ENCODE measurements at places on chromosomes 4 and X.

GRCh38 chr4:74376888-74377483, 12.0 kb downstream of the EREG start:
- no peak for DNase-seq

DNA sequence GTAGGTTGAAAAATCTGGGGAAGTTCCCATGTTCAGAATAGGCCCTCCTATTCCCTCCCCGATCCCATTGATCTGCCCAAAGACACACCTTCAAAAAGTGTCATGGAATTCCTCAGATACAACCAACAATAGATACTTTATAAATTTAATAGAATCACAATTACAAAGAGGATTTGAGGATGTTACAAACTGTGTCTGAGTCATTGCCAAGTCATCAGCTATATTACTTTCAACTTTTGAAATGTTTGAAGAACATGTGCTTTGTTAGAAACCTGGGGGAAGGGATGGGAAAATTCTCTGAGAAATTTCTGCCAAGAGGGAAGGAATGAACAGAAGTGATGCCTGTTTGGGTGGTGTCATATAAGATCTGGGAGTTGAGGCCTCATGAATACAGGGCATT, 46.7 kb downstream of the KCNIP4 start:
- DNase-seq = no peak

DNA sequence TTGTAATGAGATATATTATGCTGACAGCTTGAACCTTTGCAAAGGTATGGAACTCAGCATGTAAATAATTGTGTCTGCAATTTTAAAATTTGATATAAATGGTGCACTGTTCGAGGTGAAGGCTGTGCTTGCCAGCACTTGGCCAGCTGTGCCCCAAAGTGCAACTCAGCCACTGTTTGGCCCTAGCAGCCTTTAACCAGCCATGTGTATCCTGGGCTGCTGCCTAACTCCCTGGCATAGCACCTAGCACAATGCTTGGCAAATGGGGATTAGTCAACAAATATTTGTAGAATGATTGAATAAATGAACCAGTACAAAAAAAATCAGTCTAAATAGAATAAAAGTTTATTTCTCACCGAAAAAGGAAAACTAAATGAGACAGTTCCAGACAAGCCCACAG, 83.8 kb upstream of the ZIC3 start:
- DNase-seq = no peak

DNA sequence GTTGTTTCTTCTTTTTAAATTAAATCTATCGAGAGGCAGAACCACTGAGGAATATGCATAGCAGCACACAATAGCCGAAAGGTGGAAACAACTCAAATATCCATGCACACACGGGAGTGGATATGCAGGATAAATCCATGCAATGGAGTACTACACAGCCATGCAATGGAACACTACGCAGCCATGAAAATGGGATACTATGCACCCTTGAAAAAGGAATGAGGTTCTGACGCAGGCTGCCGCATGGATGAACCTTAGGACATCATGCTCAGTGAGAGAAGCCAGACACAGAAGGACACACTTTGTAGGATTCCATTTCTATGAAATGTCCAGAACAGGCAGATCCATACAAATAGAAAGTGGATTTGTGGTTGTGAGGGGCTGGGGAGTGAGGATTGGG, 18.4 kb upstream of the P2RY8 start:
- DNase-seq = no peak

GRCh38 chr4:14607578-14607977, 394.7 kb upstream of the CPEB2 start:
- no peak for DNase-seq

DNA sequence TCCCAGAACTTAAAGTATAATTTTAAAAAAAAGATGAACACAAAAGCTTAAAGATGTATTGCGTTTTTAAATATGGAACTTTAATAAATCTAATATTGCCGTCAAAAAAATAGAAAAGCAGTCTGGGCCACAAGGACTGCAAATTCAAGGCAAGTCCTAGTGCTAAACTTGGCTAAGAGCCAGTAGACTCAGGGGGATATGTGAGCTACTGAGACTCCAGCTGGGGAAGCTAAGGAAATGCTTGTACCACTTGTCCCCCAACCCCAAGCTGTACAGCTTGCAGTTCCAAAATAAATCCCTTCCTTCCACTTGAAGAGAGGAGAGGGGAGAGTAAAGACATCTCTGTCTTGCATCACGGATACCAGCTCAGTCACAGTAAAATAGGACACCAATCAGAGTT, 290.8 kb upstream of the FGF13 start:
- DNase-seq = no peak

DNA sequence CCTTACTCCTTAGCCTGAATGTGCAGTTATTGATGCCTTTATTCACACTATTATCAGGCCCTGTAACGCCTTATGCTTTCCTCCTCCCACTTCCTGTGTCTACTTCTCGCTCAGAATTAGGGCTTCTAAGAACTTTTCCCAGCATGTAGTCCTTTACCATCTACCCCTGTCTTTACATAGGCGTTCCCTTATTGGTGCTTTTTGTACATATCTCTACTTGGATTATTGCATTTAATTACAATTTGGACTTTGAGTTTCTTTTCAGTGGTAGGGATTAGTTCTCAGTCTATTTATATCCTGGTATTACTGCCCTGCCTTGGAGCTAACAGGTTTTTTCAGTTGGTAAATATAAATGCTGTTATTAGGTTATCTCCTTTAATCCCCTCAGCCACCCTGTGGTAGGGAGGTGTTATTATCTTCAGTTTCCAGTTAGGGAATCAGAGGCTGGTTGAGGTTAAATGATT, 84.0 kb downstream of the RBPJ start:
- DNase-seq = no peak

DNA sequence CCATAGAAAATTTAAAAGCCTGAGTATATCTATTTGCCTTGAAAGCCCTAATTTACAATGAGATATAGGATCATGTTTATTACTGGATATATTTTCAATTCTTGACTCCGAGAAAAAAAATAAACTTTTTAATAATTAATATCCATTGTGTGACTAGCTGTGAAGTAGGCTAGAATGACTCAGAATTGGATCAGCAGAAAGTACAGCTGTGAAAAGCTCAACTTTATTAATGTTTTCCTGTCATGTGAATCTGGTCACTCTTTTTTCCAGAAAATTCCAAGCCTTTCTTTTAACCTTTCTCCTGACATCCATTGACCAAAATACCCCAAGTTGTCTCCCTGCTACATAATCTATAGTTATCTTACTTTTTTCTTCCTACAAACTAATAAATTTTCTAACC, 171.8 kb upstream of the PACRGL start:
- no peak for DNase-seq

GRCh38 chr4:150782311-150782710, 200.4 kb downstream of the MAB21L2 start:
- no peak for DNase-seq

DNA sequence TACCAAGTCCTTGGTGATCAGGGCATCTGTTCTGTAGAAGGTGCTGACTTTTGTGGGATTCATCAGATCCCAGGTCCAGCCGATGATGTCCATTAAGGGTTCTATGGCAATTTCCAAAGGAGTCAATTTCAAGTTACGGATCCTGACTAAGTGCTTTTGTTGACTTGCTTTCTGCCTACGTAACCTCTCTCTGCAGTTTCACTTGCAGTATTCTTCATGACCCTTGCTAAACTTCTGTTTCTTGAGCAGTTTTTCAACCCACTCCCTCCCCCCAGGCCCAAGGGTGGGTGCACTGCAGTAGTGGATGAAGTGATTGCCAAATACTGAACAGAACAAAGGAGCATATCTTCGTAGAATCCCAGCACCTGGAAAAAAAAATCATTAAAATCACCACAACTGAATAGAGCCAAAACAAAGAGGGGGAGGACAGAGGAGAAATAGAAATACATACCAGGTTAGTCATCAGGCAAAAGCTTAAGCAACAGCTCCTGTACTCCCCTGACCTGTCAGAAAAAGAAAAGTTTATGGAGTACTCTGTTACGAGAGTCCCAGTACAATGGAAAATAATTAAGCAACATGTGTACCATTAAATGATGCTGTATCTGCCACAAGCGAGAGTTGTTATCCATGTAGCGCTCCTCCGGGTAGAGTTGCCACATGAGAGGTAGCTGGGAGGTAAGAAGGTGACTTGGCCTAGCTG, 5.8 kb downstream of the CMC4 start:
- DNase-seq = no peak

- DNase-seq = no peak
These were observed 75.8 kb downstream of the FAM53A start for GRCh38 chr4:1608196-1608820.

- no peak for DNase-seq
These were observed 41.3 kb upstream of the GPC3 start for GRCh38 chrX:134026565-134027311.

GRCh38 chr4:82437285-82438005, 7.1 kb downstream of the ENOPH1 start:
- DNase-seq = no peak

DNA sequence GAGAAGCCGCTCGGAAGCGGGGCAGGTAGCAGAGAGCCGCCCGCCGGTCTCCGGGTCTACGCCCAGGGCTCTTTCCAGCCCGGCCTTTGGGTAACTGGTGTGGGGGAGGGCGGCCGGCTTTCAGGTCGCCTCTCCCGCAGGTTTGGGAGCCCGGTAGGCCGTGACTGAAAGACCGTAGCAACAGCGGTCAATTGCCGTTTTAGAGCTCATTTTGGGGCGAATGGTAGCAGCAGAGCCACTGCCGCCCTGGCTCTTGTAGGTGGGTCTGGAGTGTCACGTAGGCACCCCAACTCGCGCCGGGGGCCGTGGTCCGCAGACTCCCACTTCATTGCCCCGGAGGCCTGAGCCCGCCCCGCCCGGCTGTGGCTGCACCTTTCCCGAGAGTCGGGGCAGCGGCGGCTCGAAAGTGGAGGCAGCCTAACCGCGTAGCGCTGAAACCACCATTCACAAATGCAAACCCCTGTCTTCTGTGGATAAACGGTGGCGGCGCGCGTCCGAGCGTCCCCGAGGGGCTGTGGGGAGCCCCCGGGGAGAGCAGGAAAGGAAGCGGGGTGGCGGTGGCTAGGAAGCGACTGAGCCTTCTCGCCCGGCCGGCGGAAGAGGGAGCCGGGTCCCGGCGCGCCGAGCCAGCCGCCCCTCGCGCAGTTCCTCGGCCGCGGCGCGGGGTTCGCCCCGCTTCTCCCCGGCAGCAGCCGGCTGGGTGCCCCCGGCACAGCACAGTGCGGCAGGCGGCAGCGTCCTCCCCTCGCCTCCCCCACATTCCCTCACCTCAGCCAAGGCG, 2185.1 kb upstream of the TENM3 start:
- DNase-seq = no peak

DNA sequence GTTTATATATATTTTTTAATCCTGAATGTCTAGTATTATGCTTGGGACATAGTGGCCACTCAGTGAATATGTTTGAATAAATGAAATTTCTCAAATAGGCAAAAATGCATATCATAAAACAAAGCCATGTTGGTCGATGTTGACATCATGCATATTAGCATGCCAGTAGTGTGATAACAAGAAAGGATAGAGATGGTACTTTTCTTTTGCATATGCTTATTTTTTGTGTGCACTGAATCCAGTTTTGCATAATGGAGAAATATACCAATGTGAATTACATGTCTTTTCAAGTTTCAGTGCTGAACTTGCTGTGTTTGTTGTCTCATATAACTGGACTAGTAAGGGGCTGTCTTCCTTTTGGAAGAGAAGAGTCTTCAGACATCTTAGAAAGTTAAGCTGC, 7.5 kb downstream of the CPE start:
- no peak for DNase-seq

DNA sequence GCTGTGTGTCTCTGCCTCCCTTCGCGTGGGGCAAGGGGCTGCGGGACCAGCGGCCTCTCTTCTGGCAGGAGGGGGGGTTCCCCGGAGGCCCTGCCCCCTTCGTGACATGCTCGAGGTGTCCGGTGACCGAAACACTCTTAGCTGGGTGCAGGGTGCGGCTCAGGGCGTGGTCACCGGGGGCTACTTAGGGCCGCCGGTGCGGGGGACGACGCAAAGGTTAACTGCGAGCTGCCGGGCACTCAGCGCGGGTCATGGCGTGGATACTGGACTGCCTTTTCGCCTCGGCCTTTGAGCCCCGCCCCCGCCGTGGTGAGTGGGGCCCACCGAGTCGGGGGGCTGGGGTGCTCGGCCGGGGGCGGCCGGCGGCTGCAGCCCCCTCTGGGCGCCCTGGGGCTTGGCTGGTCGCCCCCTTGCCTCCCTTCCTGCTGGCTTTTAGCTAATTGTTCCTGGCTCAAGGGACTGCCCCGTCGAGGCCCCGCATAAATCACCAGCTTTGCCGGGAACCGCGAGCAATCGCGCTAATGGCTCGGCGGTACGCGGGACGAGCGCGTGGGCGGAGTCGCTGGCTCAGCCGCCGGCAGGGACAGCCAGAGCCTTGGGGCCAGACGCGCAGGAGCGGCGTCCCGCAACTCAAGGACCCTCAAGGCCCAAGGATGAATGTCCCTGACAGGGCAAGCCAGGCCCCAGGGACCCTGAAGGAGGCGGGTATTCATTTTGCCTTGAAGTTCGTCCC, at the start of gene ARHGAP36:
ARHGAP36 (plus strand) TSS at position 211 of the 733 bp plus-strand sequence. CDS start 23,320 bp downstream, outside the sequence.
- DNase-seq = no peak

DNA sequence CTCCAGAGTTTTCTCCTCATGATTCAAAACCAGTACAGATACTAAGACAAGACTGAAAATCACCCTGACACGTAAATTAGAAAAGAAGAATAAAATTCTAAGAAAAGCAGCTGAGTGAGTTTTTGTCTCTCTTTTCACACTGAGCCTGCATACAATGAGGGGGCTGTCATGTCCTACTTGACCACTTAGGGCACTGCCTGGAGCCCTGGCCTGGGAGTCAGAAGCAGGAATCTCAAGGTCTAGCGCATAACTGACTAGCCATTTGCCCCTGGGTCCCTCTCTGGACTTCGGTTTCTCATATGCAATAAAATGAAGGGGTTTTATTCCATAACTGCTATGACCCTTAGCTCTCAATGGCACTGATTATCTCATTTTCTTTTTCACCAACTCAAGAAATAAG, 36.7 kb upstream of the SLC25A4 start:
- DNase-seq = no peak

- DNase-seq = no peak
These were observed 803.9 kb downstream of the C4orf33 start for GRCh38 chr4:129899849-129900248.

- DNase-seq = no peak
These were observed 58.4 kb upstream of the SLC25A43 start for GRCh38 chrX:119340606-119341205.

DNA sequence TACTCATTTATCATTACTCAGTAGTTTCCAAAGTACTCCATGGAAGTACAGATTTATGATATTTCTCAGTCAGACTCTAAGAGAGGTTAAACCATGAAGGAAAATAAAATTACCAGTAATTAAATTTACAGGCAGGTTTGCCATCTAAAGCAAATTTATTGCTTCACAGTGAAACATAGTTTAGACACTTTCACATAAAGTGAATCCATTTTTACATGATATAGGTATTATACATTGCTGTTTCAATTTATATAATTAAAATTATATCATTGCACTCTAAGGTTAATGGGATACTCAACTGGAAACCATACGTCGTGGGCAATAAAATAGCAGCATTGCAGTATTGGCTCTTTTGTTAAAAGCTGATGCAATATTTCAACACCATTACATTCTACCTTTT, 202.8 kb downstream of the SLIT2 start:
- DNase-seq = no peak
